ENCODE measurements at places on chromosomes 7 and 10.

GRCh38 chr7:67306331-67306730, 309.7 kb downstream of the TYW1 start:
- no peak for DNase-seq

- DNase-seq = no peak
Measured at GRCh38 chr7:29948587-29948986, 41.0 kb downstream of the SCRN1 start.

DNA sequence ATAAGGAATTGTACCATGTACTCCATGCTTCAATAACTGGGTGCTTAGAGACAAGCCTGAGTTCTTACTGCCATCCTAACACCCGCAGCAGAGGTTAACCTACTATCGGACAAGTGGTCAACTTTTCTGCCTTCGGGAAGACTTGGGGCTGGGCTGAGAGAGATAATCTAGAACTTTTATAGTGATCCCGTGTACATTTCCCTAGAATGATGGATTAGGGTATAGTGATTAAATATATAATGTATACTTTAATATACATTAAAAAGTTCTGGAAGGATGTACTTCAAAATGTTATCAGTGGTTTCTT, 12.2 kb upstream of the HNRNPF start:
- DNase-seq = no peak

GRCh38 chr10:6678211-6678803, 98.2 kb upstream of the PRKCQ start:
- DNase-seq = peak; percentile 38

Measured in fibroblast of skin of back (primary cell).